ENCODE measurements at places on chromosomes 12 and 14.

- no peak for DNase-seq
Observed at GRCh38 chr14:90784621-90785270, 31.5 kb downstream of the TTC7B start.

GRCh38 chr12:117580718-117581062, 219.3 kb upstream of the NOS1 start:
- no peak for DNase-seq

DNA sequence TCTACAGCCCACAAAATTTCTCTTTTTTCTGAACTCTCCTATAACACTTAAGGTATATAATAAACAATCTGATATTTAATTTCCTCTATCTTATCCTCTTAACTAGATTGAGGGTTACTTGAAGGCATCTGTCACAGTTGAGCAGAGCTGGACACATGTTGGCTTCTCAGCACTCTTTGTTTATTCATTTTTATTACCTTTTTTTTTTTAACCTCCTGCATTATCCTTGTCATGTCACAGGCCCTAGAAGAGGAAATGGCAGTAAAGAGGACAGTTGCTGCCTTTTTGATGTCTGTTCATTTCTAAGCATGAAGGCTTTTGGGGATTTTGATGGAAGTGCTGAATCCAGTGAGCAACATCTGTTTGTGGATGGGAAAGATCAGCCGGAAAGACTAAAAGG, 32.5 kb upstream of the EVL start:
- DNase-seq = no peak

GRCh38 chr12:124396544-124397398, 101.9 kb downstream of the RFLNA start:
- DNase-seq = no peak

DNA sequence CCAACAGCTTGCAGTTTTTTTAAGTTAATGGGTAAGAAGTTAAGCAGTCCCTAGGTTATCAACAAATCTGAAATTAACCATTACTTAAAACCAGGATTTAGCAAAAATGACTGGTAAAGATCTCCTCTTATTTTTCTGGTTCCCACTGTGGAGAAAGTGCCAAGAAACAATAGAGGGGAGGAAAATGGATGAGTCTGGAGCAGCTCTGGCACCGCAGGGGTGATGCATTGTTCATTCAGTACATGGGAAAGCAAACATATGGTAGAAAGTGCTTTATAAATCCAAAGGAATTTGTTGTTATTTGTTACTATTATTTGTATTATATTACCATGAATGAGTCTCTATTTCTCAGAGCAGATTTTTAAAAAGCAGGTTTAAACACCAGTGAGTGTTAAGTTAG, 92.2 kb downstream of the DYRK2 start:
- DNase-seq = no peak

- DNase-seq = no peak
Observed at GRCh38 chr12:10033783-10034545, 3.5 kb downstream of the CLEC9A start.
